ENCODE measurements at places on chromosomes 16 and 17. TPM values are rescaled to one million over a fixed set of nuclear protein-coding genes. Genes with fewer than 3 reads are reported as not detected.
A peak's percentile ranks its signal among the peaks of the same experiment; 100 is the strongest.

Gene DHODH
- total RNA-seq: 8.7 TPM

GRCh38 chr17:57889892-57890856 is 40.3 kb upstream of the MRPS23 start:
- peak; percentile 69 for DNase-seq

GRCh38 chr16:13307255-13307654 is 405.9 kb downstream of the SHISA9 start:
- DNase-seq: peak; percentile 2

DNA sequence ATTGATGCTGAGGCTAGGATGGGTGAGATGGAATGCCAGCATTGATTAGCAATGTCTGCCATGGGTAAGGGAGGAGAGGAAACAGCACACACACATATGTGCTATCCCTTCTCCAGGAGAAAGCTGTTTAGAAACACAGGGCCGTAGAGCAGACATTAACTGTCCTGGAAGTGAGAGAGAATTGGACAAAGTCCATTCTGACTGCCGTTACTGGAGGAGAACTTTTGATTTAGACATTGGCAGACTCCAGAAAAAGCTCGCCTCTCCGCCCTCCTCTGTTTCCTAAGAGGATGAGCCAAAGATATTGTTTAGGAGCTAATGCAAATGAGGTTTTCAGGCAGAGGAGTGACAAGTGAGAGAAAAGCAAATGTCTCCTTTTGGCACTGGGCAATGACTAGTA is 237.0 kb downstream of the HAPSTR1 start:
- peak; percentile 35 for DNase-seq

GRCh38 chr16:11589198-11589550 is 2.5 kb upstream of the LITAF start:
- DNase-seq: no peak

DNA sequence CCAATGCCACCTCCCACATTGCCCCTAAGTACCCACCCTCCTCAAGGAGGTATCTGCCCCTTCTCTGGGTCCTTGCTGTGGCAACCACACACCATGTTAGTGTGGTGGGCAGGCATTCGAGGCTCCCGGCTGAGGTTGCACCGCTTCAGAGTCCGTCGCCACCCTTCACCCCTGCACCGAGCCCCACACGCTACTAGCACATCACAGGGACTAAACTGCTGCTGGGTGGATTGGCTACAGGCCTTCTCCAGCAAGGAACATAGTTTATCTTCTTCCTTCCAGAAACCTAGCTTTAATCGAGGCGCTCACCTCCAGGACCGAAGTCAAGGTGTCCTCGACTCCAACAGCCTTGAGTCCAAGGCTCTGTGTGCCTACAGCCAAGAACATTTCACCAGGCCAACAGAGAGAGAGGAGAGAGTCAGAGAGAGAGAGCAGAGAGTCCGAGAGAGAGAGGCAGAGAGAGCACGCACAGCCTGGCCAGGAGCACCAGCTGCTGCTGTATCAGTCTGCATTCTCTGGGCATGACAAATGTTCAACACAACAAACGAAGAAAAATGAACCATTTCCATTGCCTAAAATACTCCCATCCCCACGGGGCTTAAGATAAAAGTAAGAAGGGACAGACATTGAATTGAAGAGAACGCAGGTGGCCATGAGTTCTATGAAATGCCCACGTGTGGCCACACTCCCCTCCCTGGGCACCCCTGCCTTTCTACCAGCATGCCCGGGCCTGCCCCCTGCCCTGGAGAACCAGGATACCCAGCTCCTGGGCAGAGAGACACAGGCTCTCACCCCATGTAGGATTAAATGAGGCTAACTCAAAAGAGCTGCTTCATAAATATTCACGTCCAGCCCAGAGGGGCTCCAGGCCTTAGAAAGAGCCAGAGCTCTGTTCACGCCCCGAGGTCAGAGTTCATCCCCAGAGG is 94.9 kb downstream of the RBFOX3 start:
- DNase-seq: peak; percentile 67

All from tongue (tissue), 3 donors.